ENCODE measurements at places on chromosomes 2 and 18. TPM values are rescaled to one million over a fixed set of nuclear protein-coding genes. Genes with fewer than 3 reads are reported as not detected.

- ATAC-seq = no peak
Measured at GRCh38 chr2:112699984-112700667, 20.7 kb upstream of the NT5DC4 start.

DNA sequence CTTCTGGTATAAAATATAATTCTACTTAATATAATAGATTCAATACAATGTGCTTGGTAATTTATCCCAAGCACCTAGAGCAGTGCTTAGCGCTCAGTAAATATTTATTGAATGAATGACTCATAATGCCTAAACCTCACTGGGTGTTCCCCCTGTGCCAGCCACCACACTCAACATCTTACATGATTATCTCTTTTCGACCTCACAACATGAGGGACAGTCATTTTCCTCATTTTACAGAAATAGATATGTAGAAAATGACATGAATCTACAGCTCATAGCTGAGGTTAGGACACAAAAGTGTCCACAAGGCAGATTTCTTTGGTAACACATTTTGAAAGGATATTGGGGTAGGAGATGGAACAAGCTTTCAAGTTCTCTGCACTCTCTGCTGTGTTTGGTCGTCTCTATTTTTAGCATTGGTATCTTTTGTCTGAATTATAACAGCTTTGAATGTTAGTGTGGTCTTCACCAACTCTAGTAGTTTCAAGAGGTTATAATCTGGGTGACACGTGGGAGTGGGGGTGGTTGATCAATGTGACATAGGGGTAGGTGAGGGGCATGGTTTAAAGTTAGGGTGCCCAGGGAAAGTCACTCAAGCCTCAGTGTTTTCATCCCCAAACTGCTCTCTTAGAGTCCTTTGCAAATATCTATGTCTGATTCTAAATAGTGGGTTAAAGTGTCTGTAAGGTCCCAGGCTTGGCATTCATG is 9.8 kb downstream of the MYOM1 start:
- no peak for ATAC-seq

- no peak for ATAC-seq
Measured at GRCh38 chr18:39622431-39622830, 2056.8 kb upstream of the CELF4 start.

- ATAC-seq = no peak
Measured at GRCh38 chr2:25204190-25204838, 35.9 kb upstream of the POMC start.

Gene ABCB6
- total RNA-seq = 19.6 TPM

DNA sequence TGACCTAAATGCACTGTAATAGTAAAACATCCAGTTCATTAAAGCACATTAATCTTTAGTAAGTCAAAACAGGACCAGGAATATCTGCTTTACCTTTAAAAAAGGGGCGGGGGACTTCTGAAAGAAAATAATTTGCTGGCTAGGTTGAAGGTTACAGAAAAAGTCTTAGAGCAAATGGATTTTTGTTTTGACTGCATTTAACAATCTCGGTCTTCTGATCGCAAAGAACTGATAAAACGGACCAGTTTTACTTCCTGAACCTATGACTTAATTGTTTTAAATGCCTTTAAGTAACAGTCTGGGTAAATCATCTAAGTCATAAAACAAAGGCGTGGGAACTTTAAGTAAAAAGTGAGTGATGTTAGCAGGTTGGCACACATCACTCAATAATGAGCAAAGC is 783 bp downstream of the BUB1 start:
- ATAC-seq = no peak

DNA sequence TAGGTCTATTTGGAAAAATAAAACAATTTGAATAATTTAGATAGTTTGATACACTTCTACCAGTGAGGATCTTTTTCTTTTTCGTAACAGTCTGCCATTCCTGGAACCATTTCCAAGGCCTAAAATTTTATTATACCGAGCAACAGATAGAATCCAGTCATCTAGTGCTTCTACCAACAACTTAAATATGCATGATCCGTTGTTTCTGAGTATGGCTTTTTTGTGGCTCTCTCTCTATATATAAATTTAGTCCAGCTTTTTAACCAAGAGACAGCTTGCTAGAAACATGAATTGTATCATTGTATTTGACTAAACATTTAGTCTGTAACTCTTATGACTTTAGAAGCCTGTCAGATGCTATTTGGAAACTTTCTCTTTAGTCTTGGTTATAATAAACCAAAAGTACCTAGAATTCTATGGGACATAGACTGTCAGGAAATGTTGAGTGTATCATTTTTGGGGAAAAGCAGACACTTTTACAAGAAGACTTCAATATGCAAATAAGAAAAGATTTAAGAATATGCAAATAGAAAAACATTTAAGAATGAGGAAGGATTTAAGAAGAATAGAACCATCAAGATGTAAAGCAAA is 161.4 kb downstream of the ZEB2 start:
- no peak for ATAC-seq

Gene TTC21B
- total RNA-seq = 30.2 TPM

- no peak for ATAC-seq
Measured at GRCh38 chr2:120418174-120418787, 72.3 kb downstream of the INHBB start.

DNA sequence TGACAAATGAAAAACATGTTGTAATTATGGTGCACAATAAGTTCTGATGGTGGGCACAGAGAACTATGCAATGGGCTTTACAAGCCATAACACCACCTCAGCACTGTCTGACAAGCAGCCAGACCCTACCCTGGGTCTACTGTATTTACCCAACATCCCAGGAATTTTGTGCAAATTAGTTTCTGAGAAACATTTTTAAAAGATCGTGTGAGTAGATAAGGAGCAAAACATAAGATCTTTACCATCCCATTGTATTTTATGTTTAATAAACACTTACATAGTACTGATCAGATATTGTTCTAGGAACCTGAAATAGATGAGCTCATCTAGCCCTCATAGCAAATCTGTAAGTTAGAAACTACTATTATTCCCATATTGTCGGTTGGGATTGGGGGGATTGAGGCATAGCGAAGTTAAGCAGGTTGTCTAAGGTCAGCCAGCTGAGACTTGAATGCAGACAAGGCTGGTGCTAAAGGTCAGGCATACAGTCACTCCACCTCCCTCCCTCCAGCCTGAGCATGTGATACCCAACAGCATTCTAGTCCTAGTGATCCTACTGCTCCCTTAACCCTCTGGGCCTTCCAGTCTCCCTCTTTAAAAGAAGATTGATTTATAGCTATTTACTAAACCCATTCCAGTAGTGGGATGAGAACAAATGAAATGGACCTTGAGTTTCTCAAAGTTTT is 67.4 kb upstream of the STAM2 start:
- ATAC-seq = no peak

DNA sequence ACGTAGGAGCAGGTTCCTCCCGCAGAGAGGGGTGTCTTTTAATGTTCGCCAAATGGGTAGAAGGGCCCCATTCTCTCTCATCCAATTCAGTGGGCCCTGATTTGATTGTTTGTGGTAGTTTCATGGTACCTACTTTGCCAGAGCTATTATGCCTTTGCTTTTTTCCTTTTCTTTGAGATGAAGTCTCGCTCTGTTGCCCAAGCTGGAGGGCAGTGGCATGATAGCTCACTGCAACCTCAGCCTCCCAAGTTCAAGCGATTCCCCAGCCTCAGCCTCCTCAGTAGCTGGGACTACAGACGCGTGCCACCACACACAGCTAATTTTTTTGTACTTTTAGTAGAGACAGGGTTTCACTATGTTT is 59.7 kb downstream of the DDX1 start:
- no peak for ATAC-seq

DNA sequence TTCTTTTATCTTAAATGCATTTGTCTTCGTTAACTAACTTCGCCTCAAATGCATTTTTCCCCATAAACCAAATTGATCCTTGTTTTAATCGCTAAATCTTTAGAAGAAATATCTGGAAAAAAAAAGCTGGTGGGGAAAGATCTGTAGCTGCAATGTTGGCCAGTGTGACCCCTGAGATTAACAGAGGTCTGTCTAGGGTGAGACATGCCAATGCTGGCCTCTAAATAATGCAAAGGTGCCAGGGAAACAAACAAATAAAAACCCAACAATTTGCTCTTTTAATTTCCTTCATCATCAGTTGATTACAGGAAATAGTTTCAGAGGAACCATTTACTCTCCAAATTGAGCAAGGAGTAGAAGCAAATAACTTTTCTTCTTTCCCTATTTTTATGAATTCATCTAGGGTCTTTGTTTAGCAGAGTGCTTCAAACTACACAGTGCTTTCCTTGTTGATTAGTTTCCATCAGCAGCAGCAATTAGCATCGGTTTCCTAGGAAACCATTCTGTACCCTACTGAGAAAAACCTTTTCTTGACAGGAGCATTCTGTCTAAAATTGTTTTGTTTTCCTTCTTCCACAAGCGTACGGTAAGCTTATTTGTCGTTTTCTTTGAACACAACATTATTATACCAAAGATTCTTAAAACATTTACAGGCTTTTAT is 100.5 kb upstream of the UNC80 start:
- ATAC-seq = no peak

GRCh38 chr2:151891566-151892194 is 63.5 kb upstream of the ARL5A start:
- ATAC-seq = no peak

Gene TUBA4B
- total RNA-seq = not detected

Gene TRABD2A
- 0.79 TPM for total RNA-seq

Gene SLC9A4
- total RNA-seq = 0.22 TPM

Gene ERBB4
- total RNA-seq = 0.54 TPM

GRCh38 chr2:98099939-98100743 is 13.2 kb downstream of the VWA3B start:
- ATAC-seq = no peak

GRCh38 chr2:68855550-68855949 is 15.6 kb downstream of the BMP10 start:
- no peak for ATAC-seq

DNA sequence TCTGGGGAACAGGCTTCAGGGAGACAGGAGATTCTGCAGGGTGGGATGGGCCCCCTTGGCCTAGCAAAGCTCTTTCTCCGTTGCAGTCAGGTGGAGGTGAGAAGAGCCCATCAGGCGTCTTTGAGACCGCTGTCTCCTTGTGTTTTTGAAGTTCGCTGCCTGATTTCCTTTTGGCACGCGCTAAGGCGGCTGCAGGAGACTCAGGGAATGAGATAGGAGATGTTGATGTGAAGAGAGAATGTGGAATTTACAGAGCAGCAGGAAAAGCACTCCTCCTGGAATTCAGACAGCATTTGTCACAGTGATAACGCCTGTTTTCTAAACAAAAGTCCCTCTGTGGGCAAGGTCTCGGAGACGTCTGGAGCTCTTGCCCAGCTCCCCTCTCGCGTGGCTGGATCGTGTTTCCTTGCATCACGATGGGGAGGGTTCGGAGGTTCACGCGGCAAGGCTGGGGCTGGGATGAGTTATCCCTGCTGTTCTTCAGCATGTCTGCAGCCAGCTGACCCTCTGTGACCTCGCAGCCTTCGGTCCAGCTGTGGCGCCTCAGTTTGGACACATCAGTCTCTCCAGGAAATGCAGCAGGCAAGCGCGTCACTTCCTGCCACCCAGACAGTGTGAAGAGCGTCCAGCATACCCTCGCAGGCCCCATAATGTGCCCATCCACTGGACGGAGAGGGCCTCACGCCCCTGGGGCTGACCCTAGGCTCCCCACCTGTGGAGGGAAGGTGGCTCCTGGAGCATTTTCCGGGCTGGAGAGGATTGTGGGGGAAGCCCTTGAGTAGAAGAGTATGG is 30.2 kb downstream of the GLI2 start:
- ATAC-seq = peak; percentile 91

All from gastroesophageal sphincter (tissue), 4 donors.